T-helper 2 cell treated with Interferon-gamma antibody and Interleukin-4, amounts not matched to agents 100 ng/mL and 5 ng/mL, for 36 hours (primary cell): ENCODE measurements at places on chromosomes 13 and 19. TPM values are rescaled to one million over a fixed set of nuclear protein-coding genes. Genes with fewer than 3 reads are reported as not detected.

Gene ZNF667
- 0.05 TPM in 1 of 2 replicates, not detected in the other for total RNA-seq

Gene CFD
- total RNA-seq, result 2.3 and 2.5 TPM in 2 replicates

Gene PSG5
- not detected in 2 replicates for total RNA-seq

Gene GTF3A
- 265 and 273 TPM in 2 replicates for total RNA-seq

Gene ARID3A
- 22.8 and 26.8 TPM in 2 replicates for total RNA-seq

Gene IFNL3
- total RNA-seq, result not detected in 2 replicates

Gene TUBB4A
- 5.9 and 6.2 TPM in 2 replicates for total RNA-seq

Gene DENND1C
- 90.0 and 94.3 TPM in 2 replicates for total RNA-seq

Gene PRTN3
- not detected in 2 replicates for total RNA-seq

Gene INTS6
- total RNA-seq, result 55.8 and 58.4 TPM in 2 replicates

Gene BST2
- total RNA-seq, result 159 and 170 TPM in 2 replicates

Gene SIGLEC14
- not detected in 2 replicates for total RNA-seq

Gene CYSLTR2
- 3.3 and 3.7 TPM in 2 replicates for total RNA-seq

Gene TINCR
- 0.23 and 0.39 TPM in 2 replicates for total RNA-seq

Gene FPR1
- total RNA-seq, result not detected in 2 replicates

Gene LGALS4
- total RNA-seq, result 1.7 and 2.0 TPM in 2 replicates

Gene LMTK3
- total RNA-seq, result 2.8 and 3.4 TPM in 2 replicates

Gene KLHL1
- not detected in 2 replicates for total RNA-seq

Gene FUT3
- total RNA-seq, result not detected in 2 replicates

Gene ZNF681
- total RNA-seq, result 3.7 and 3.8 TPM in 2 replicates

Gene PLEKHJ1
- 72.5 and 74.4 TPM in 2 replicates for total RNA-seq

Gene ZNF66
- total RNA-seq, result 12.1 and 14.0 TPM in 2 replicates

Gene ZNF780A
- total RNA-seq, result 20.5 and 21.4 TPM in 2 replicates

Gene ZNF729
- not detected in 2 replicates for total RNA-seq

Gene ZNF559
- 11.3 and 12.2 TPM in 2 replicates for total RNA-seq

Gene FGF9
- not detected in 2 replicates for total RNA-seq

Gene GJB6
- total RNA-seq, result 2.6 and 2.7 TPM in 2 replicates

Gene C5AR1
- 1.4 and 1.7 TPM in 2 replicates for total RNA-seq

Gene OR10H5
- not detected in 2 replicates for total RNA-seq

Gene CLC
- total RNA-seq, result 1.6 and 1.9 TPM in 2 replicates

Gene APBA3
- total RNA-seq, result 40.5 and 42.3 TPM in 2 replicates

Gene MTUS2
- not detected in 2 replicates for total RNA-seq
